ENCODE measurements at places on chromosomes 7 and 10.

- no peak for DNase-seq
Measured at GRCh38 chr7:31899356-31899927, 170.8 kb downstream of the PDE1C start.

GRCh38 chr7:104950754-104951153 lies 63.3 kb upstream of the KMT2E start:
- DNase-seq = no peak

GRCh38 chr7:71131256-71132126 lies 453 bp upstream of the GALNT17 start:
- no peak for DNase-seq

DNA sequence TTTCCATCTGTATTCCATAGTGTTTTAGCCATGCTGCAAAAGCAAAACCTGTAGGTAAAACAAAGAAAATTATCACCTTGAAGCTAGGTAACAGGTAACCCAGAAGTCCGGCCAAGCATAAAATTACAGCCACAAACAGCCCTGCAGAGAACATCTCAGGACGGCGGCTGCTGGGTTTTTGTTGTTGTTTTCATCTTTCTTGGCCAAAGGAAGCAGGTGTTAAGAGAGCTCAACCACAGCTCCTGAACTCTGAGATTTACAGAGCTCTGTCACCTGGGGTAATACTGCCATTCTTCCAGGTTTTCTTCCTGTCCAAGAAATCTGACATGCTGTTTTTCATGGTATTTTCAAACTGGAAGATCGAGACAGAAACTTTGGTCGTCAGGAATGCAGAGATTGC lies 847 bp upstream of the SCIN start:
- DNase-seq = no peak

- DNase-seq = no peak
Measured at GRCh38 chr7:118104812-118105441, 79.0 kb upstream of the LSM8 start.

DNA sequence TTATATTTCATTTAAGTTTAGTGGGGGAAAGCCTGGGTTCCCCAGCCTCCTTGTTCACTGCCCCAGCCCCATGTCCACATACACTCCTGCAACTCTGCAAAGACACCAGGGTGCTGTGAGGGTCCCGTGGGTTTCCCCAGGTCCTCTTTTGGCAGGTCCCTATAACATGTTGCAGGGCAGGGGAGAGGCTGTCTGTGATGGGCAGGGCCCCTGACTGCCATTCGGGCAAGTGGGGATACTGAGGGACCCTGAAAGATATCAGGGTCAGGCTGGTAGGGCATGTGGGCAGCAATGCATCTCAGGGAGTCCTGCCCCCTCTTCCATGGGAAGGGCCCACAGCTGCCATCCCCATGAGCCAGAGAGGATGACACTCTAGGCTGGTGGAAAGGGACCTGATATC lies 28.4 kb downstream of the RASGEF1A start:
- peak; percentile 4 for DNase-seq

DNA sequence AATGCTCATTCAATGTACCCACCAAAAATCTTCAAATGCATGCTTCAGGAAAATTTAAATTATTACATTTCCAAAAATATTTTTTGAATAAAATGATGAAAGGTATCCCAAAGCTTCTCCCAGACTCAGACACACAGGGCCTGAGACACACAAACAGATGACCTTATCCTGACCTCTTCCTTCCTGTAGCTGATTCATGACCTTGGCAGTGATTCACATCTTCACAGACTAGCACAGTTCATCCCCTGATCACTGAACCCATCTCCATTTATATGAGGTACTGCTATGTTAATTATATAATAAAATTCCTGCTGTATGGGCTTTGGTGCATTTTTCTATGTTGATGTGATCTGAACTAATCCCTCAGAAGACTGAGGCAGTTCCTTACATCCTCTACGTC lies 265.0 kb upstream of the GLI3 start:
- DNase-seq = no peak

- no peak for DNase-seq
Measured at GRCh38 chr7:91995391-91996105, 54.9 kb downstream of the AKAP9 start.

GRCh38 chr7:15239801-15240200 lies 322.0 kb downstream of the AGMO start:
- no peak for DNase-seq

DNA sequence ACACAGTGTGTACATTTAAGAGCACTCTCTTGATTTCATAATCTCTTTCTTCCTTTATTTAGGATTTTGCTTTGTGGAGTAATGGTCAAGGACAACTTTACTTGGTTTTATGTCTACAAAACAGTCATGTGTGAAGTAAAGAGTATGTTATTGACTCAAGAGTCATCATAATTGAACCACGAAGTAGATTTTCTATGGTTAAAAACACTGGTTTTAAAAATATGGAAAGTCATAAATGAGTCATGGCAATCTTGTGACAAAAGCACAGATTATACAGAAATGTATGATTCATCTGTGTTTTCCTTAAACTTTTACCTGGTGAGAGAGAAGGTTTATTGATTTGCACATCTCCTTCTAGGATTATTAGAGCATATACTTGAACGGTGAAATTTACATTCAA lies 969.7 kb downstream of the GATA3 start:
- no peak for DNase-seq

DNA sequence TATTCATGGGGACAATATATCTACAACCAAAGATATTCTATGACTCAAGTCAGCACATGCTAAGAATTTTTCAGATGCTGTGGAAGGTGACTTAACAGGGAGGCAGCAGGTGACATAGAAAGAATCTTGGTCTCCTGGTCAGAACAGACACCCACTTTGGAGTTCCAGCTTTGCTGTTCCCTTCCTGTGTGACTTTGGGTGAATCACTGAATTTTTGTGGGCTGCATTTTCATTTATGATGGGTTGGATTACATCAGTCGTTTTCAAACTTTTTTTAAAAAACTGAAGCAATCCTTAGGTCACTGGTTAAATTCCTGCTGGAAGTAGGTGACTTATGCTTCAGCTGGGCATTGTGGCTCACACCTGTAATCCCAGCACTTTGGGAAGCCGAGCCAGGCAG lies 24.9 kb downstream of the RGR start:
- DNase-seq = no peak

- DNase-seq = no peak
Measured at GRCh38 chr7:73700069-73700423, 16.6 kb downstream of the BUD23 start.

- DNase-seq = no peak
Measured at GRCh38 chr10:83166344-83166743, 973.0 kb upstream of the GHITM start.

DNA sequence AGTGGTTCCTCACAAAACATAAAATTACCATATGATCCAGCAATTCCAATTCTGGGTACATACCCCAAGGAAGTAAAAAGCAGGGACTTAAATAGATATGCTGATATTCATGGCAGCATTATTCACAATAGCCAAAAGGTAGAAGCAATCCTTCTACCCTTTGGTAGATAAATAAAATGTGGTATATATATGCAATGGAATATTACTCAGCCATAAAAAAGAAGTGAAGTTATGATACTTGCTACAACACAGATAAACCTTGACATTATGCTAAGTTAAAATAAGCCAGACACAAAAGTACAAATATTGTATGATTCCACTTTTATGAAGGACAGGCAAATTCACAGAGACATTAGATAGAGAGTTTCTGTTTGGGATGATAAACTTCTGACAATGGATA lies 13.3 kb downstream of the JMJD1C start:
- no peak for DNase-seq

GRCh38 chr7:108603656-108604306 lies 34.1 kb downstream of the DNAJB9 start:
- DNase-seq = no peak

DNA sequence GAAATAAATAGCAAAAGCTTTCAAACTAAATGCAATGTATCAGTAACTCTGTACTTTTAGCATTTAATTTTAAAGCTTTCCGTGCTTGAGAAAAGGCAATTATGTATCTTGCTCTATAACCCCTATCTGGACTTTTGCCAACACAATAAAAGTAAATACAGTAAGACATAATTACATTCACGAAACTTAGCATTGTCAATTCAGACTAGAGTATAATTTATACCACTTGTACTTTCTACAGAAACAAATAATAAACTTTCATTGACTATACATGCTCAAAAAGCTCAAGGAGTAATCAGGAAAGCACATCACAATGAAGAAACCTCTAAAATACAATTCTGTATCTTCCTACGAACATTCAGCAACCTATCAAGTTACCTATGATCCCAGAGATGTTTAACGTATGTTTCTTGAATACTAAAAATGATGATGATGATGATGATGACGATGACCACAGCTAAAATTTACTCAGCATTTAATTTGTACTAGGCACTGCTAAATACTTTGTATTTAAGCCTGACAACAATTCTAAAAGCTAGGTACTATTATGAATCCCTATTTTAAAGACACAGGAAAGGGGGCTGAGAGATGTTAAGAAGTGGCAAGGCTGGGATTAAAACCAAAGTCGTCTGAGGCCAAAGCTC lies 44.9 kb downstream of the MINDY3 start:
- no peak for DNase-seq

GRCh38 chr7:75985518-75986146 lies 8.8 kb downstream of the TMEM120A start:
- no peak for DNase-seq

GRCh38 chr7:55065079-55065478 lies 46.3 kb downstream of the EGFR start:
- DNase-seq = no peak

DNA sequence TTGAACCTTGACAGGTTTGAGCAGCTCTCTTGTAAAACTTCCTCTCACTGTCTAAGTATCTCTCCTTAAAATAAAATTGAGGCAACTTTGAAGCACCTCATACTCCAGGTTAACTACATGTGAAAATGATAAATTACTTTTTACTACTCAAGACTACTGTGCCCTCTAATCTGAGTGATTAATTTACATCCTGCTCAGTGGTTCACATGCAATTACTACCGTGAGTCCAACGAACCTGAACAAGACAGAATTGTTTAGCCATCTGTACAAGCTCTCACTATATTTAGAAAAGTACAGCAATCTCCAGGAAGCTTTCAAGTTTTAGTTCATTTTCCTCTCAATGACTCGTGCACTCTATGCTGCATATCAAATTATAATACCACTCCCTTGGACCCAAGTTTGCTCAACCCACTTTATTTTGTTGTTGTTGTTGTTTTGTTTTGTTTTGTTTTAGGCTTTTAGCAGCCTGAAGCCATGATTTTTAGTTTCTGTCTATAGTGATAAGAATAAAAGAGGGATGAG lies 21.2 kb downstream of the PDE1C start:
- no peak for DNase-seq

DNA sequence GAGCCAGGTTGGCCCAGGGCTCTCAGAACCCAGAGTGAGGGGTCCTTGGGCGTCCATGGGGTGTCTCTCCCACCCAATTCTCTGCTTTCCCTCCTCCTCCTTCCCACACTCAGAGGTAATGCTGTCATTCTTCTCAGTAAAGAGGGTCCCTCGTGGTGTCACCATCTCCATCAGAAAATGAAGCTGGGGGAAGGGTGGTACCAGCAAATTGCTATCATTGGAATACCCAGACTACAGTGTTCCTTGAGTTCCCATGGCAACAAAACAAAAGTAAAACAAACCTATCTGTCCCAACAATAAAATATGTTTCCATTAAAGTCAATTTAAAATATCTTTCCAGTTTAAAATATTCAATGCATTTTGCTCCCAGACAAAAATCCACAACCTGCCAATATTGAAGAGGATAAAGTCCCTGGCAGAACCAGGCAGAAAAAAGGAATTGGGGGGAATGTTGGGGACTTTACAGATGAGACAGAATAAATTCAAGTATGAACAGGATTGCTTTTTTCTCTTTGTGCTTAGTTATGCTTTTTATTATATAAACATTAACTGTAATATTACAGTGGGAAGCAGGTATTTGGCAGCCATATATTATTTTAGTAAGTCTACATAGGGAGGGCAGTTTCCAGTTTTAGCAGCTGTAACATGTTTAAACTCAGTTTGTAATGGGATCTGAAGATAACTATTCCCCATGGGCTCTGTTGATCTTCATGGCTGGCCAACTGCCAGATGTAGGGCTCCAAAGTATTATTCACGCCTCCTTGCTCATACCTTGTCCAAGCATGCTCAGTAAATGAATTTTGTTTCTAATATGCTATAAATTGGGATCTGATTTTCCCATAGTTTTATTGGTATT lies 182.1 kb downstream of the ARID5B start:
- DNase-seq = peak; percentile 42

DNA sequence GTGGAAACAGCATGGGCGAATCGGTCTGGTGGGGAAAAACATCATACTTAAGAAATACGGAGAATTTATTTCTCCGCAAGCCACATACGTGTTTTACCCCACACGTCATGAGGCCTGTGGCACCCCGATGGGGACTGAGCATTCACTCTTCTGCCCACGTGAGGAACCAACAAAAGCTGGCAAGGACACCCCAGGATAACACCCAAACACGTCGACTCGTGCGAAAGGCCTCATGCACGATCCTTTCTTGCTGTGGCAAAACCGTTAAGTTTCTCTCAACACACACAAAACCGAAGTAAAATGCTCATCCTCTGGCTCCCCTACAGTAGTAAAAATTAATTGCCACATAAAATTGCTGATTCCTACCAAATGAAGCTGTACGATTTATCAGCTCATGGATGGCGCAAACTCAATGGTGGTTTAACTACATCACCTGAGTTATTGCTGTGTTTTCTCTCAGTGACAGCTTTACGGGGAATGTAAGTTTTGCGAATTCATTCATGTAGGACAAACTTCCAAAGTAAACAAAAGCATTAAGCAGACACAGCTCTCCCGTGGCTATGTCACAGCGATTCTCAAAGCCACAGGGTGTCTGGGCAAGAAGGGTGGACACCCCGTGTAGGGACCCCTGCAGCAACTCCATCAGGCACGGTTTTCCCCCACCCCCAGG lies 97.0 kb downstream of the CTBP2 start:
- no peak for DNase-seq

- peak; percentile 48 for DNase-seq
Measured at GRCh38 chr7:158394936-158395335, 192.7 kb downstream of the PTPRN2 start.

- DNase-seq = no peak
Measured at GRCh38 chr7:18408461-18408860, 87.1 kb upstream of the HDAC9 start.

GRCh38 chr10:75506930-75507329 lies 75.5 kb downstream of the LRMDA start:
- DNase-seq = no peak

- DNase-seq = no peak
Measured at GRCh38 chr10:29829776-29830175, 195.0 kb upstream of the SVIL start.

GRCh38 chr10:98309366-98310355 lies 41.7 kb upstream of the LOXL4 start:
- no peak for DNase-seq

GRCh38 chr7:156220078-156220605 lies 407.9 kb upstream of the SHH start:
- DNase-seq = no peak

DNA sequence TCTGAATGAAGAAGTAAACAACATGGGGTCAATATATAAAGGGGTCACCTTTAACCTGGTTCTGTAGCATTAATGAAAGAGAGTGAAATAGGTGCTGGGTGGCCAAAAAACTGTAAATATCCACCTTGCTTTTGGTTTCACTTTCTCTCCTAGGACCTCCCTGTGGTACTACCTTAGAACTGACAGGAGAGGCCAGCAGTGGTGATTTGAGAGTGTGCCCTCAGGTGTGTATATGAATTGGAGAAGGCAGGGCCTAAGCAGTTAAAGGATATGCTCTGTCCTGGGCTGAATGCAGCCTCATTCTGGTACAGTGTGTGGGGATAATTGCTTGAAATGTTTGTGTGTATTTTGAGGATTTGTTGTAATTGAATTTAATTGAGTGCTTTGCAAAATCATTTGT lies 62.0 kb downstream of the BBS9 start:
- no peak for DNase-seq

GRCh38 chr7:32347244-32347828 lies 142.8 kb downstream of the LSM5 start:
- DNase-seq = no peak

Data from activated T-cell treated with anti-CD3 and anti-CD28 coated beads, Interleukin-2, amount 50 U/mL, for 1 hour (primary cell).